ENCODE measurements at places on chromosomes 2 and 18.

- no peak for DNase-seq
Measured at GRCh38 chr18:37230768-37231167, 334.8 kb downstream of the CELF4 start.

- no peak for DNase-seq
Measured at GRCh38 chr2:17979707-17980106, 101.2 kb downstream of the KCNS3 start.

DNA sequence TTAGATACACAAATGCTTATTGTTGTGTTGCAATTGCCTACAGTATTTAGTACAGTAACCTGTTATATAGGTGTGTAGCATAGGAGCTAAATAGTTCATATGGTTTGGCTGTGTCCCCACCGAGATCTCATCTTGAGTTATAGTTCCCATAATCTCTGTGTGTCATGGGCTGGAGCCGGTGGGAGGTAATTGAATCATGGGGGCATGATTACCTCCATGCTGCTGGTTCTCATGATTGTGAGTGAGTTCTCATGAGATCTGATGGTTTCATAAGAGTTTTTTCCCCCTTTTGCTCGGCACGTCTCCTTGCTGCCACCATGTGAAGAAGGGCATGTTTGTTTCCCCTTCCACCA is 190.5 kb upstream of the SESTD1 start:
- no peak for DNase-seq

DNA sequence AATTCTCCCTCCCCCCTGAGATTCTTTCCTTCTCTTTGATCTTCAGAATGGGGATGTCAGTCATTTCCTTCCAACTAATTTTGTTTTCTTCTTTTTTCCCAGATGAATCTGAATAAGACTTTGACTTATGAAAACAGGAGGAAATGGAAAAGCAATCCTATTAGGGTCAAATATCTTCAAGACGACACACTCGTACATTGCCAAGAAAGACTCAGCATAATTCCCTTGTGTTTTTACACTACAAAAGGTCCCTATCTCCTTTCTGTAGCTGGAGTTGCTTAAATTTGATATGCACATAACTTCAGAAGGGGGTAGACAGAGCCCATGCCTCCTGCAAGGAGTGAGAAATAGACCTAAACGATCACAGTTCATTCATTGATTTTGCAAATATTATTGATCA is 230.3 kb upstream of the RBBP8 start:
- DNase-seq, result no peak

DNA sequence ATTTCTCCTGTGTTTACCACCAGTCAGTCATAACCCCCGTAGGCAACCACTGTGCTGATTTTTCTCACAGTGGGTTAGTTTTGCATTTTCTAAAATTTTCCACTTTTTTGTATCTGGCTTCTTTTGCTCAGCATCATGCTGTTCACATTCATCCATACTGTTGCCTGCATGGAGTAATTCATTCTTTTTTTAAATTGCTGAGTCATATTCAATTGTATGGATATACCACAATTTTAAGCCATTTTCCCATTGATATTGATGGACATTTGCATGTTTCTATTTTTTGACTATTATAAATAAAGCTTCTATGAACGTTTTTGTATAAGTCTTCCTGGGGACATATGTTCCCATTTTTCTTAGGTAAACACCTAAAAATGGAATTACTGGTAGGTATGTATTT is 40.5 kb downstream of the ASB18 start:
- DNase-seq, result no peak

- no peak for DNase-seq
Measured at GRCh38 chr2:88077080-88077479, 9.5 kb downstream of the SMYD1 start.

DNA sequence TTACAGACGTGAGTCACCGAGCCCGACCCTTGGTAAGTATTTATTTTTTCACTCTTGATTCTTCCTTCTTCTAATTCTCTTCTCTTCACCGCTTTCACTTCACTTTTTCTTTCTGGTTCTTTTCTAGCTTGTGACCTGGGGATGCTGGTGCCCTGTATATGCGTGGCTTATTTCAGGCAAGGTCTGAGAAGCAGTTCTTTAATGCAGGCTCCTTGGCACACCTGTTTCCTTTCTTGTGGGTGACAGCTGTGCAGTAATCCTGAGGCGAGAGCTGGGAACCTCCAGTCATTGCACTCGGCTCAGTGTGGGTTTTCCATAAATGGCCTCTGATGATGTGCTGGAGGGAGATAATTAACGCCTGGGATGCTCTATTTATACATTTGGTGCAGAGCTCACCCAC is 193.8 kb downstream of the TSN start:
- no peak for DNase-seq

- DNase-seq, result no peak
Measured at GRCh38 chr2:172742931-172743540, 7.4 kb downstream of the RAPGEF4 start.

DNA sequence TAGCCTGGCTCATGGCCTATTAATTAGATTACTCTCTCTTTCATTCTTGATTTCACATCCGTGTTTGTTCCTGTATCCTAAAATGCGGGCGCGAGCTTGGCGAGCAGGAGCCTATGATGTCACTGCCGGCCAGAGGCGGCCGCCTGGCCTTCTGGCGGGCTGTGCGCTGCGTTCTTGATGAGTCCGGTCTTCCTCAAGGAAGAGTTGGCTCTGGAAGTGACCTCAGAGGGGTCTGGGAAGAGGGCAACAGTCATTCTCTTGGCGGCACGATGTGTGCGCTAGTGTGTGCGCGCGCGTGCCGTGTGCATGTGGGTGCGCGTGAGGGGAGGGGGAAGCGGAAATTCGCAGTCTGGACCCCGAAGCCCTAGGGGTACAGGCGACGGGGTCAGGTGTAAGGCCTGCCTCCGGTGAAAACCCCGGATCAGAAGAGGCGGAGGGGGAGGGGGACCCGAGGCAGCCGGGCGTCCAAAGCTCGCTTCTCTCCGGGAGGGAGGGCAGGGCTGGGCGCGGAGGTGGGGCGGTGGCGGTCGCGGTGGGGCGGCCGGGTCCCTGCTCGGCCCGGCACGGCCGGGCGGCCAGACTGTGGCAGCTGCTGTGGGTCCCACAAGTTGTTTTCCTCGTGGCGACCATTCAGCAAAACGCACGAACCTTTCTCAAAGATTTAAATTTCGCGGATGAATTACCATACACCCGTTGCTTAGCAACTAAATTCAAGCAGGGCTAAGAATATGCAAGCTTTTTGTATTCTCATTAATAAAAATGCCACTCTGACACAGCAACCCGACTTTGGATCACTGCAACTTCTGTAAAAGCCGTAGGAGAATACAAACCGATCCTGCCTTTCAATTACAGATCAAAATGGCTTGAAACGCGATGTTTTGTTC is 8.4 kb downstream of the POU3F3 start:
- DNase-seq, result peak; percentile 57

DNA sequence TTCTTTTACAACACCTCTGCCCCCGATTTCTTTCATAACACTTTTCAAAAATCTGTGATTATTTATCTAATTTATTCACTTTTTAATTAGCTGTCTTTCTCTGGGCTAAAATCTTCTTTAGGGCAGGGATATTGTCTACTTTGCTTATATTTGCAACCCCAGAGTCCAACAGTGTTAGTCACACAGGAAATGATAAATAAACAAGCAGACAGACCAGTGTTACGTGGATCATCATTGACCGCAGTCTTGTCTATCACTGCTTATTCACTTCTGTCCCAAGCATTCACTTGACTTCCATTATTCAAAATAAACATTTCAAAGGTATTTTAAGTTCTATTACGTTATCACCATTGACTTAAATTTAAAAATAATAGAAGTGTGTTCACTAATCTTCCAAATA is 237.6 kb upstream of the UBE2E3 start:
- DNase-seq, result no peak

DNA sequence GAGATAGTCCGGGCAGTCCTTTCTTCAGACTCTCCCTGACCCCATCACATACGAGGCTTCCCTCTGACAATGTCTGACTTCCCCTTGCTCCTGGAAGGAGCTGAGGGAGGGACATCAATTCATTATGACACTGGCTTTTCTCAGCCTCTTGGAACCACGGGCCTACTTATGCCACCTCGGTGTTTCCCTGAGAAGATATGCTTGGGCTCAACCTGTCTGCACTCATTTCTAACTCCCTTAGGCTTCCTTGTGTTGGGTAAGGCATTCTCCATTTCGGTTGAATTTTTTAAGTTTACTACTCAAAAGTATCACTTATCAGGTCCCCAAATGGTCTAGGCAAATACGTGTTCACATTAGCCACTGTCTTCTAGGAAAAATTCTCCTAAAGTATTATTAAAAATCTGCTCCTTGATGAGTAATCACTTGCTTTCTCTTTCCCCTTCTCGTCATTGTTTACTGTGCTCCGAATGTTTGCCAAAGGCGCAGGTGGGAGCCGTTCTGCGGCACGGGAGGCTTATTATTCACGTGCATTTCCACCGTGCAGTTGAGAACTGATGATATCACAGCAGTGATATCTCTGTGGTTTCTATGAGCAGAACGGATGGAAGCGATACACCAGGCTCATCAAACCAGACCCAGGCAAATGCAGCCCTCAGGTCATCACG is 33.1 kb downstream of the ARL4C start:
- DNase-seq, result peak; percentile 86

- DNase-seq, result no peak
Measured at GRCh38 chr2:11996618-11997017, 250.2 kb downstream of the LPIN1 start.

GRCh38 chr2:43220229-43220751 is 6.1 kb downstream of the ZFP36L2 start:
- no peak for DNase-seq

GRCh38 chr2:40332191-40332826 is 119.6 kb downstream of the SLC8A1 start:
- peak; percentile 19 for DNase-seq

- DNase-seq, result no peak
Measured at GRCh38 chr2:208363485-208363884, 43.1 kb upstream of the PTH2R start.

Data from NCI-H1105 treated with DMSO at 0.1 percent for 48 hours (cell line).